NCI-H226 (cell line): ENCODE measurements at places on chromosomes 3 and 15.

- peak; percentile 61 for DNase-seq
Measured at GRCh38 chr3:33152363-33153360, 38.8 kb downstream of the CRTAP start.

DNA sequence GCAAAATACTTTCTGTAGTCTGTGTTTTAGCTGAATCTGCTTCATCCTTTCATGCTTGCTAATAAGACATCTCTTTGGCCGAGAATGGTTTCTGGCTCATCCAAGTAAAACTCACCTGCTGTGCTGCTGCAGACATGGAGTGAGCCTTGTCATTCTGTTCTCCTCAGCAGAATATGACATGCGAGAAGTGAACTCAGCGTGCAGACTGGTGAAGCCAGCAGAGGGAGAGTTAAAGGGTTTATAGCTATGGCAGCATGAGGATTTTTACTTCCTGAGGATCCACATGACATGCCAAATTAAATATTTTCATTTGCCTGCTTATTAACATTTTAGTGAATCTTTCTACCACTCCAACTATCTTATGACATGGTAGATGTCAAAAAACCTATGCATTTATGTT is 658.4 kb upstream of the NECTIN3 start:
- no peak for DNase-seq

GRCh38 chr15:25548600-25548999 is 109.8 kb upstream of the UBE3A start:
- no peak for DNase-seq

DNA sequence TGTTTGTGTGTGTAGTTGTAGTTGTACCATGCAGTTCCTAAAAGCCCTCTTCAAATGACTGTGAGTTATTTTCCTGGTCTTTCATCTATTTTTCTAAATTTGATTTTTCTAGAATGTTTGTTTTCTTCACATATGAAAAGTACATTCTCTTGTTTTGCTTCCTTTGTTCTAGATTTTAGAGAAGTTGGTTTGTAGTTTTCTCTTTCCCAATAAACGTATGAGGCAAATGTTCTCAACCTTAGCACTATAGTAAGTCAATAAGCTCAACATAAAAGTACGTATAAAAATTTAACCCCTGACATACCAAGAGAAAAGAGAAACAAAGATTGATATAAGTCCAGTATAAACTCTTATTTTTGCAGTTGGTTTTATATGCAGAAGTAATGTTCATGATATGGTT is 74.7 kb downstream of the IL1RAP start:
- no peak for DNase-seq

GRCh38 chr3:152243721-152244516 is 24.8 kb upstream of the MBNL1 start:
- no peak for DNase-seq

DNA sequence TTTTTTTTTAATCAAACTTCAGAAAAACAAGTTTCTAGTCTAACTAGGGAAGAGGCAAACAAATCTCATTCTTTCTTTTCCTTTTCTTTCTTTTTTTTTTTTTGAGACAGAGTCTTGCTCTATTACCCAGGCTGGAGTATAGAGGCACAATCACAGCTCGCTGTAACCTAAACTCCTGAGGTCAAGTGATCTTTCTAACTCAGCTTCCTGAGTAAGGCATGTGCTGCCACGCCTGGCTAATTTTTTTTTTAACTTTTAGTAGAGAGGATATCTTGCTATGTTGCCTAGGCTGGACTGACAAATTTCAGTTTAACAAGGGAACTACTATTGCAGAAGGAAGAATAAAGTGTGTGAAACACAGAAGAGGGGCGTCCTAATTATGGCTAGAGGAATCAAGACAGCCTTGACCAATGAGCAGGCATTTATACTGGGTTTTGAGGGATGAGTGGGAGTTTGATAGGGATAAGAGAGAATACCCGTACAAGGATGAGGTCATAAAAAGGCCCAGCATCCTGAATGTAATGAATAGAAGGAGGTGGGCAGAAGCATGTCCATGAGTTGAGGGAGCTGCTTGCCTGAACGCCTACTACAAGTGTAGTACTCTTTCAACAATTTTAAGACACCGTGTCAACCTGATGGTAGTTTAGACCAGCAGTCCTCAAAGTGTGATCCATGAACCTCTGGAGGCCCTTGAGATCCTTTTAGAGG is 6.7 kb upstream of the ZFAND6 start:
- DNase-seq: no peak

DNA sequence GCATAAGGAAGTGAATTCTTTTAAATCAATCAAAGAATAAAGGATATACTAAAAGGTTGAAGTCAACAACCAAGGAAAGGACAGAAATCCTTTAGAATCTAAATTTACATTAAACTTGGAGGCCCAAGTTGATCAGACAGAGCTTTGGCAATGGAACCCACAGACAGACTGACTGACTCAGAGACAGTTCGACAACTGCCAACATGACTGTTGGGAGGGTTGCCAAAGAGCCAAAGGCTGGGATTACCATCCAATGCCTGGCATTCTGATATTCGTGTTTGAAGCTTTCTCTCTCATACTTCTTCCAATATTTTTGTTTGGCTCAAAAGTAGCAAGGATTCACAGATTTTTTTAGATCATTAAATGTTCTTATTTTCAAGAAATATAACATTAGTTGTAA is 406.1 kb downstream of the PLCL2 start:
- DNase-seq: peak; percentile 20

- no peak for DNase-seq
Measured at GRCh38 chr15:101694261-101694660, 30.0 kb downstream of the TARS3 start.

DNA sequence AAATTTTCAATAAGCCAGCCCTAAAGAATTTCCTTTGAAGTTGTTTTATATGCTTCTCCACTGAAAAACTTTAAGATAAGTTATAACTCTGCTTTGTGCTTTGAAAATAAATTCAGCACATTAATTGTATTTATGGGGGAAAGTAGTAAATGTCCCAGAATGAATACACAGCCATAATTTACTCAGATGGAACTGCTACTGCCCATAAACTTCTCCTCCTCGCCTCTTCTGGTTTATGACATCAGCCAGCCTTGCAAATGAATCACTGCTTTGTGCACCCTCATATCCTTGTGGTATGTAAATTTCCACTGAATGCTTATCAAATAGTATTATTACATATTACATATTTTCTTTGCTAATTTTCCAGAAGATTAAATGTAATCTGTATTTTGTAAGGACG is 302.0 kb downstream of the DIPK2A start:
- peak; percentile 34 for DNase-seq

DNA sequence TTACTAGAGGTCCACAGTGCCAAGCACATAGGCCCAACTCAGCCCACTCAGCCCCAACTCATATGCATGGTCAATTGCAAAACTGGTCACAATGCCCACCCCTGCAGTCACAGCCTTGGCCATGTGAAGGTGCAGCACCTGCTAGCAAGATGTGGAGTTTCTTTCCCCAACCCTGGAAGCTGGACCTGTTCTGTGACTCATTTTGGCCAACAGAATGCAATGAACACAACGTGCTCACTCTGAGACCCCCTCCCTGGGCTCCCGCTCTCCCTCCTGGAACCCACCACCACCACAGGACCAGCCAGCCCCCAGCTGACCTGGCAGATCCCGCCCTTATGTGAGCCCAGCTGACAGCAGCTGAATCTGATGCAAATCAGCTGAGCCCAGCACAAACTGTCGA is 34.4 kb downstream of the ALDH1L1 start:
- no peak for DNase-seq

DNA sequence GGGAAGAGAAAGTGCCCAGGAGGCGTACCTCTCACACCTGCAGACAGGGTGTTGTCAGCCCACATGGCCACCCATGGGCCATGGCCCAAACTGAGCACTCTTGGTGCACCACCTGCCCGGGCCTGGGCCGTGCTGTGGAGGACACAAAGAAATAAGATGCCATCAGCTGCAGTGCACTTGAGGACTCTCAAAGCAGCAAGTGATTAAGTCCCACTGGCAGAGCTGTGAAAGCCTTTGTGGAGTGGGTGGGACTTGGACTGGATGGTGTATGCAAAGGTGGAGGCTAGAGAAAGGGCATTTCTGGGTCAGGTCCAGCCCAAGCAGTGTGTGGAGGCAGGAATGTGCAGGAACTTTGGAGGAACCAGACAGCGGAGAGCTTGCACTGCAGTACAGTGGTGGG is 122.3 kb downstream of the MEGF11 start:
- no peak for DNase-seq

- DNase-seq: peak; percentile 87
Measured at GRCh38 chr15:45640616-45641015, 5.8 kb downstream of the SQOR start.

- DNase-seq: no peak
Measured at GRCh38 chr15:32030795-32031194, 480 bp downstream of the CHRNA7 start.

- peak; percentile 83 for DNase-seq
Measured at GRCh38 chr15:63501256-63502089, 2.9 kb upstream of the USP3 start.

- DNase-seq: no peak
Measured at GRCh38 chr3:113791381-113791780, 44.5 kb downstream of the ATP6V1A start.

DNA sequence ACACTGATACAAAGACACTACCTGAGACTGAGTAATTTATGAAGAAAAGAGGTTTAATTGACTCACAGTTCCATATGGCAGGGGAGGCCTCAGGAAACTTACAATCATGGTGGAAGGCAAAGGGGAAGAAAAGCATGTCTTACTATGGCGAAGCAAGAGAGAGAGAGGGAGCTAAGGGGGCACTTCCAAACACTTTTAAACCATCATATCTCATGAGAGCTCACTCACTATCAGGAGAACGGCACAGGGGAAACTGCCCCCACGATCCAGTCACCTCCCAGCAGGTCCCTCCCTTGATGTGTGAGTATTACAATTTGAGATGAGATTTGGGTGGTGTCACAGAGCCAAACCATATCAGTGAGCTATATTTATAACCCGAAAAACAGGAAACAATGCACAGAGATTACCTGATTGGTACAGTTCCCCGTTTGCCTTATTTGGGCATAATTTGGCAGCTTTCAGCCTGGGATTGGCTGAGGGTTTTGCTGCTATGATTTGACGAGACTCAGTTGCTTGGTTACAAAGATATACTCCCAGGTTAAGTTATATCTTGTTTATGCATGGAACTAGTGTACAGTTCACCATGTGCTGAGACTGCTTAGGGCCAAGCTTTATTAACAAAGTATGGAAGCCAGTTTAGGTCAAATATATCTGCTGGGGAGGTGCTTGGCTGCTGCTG is 184.2 kb downstream of the NR2F2 start:
- DNase-seq: no peak

DNA sequence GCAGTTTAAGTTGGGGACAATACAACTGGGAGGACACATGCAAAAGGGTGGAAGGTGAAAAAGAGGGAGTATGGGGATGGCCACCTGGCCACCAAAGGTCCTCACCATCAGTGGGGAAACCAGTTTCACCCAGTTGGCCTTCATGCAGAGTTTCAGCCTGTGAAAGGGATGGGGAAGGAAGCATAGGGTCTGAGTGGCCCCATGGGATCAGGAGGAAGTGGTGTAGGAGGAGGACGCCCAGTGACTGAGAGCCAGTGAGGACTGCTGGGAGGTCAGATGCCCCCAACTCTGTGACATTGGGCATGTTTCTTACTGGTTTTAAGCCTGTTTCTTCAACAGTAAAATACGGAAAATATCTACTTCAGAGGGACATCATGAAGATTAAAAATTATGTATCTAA is 16.3 kb downstream of the BCL2A1 start:
- DNase-seq: no peak

DNA sequence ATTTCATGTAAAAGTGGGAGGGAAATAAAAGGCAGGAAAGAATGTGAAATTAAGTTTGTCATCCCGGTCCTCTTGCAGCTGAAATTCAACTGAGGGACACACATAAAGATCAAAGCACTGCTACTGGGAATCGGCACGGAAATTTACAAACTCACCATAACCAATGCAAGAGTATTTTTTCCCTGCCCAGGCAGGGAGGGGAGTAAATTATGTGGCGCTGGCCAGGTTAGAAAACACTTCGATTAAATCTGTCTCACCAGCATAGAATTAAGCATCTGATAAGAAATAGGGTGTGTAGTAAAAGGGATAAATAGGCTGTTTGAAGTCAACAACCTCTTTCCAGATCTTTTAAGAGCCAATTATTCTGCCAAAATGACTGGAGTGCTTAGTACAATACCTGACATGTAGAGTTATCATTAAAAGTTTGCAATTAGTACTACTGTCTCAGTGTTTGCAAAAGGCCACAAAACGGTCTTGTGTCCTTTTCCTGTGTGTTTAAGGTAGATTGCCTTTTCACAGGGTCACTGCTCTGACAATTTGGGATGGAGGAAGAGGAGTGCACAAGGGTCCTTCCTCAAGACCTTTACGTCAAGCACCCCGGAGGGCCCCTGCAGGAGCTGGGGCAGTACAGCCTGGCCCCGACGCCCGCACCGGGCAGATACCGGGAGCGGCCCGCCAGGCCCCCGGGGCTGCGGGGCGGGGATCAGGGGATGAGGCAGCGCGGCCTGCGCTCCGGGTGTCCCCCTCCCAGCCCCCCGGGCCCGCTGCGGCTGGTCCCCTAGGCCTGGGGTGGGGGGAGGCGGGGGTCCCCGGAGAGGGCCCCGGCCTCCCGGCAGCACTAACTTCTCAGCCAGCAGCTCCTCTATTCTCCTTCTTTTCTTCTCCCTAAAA is 651 bp downstream of the UBA3 start:
- DNase-seq: no peak

GRCh38 chr15:40747685-40748631 is 7.1 kb downstream of the RMDN3 start:
- DNase-seq: no peak

GRCh38 chr3:114417675-114418074 is 123.8 kb downstream of the TIGIT start:
- no peak for DNase-seq
